ENCODE measurements at places on chromosomes 12 and 14. TPM values are rescaled to one million over a fixed set of nuclear protein-coding genes. Genes with fewer than 3 reads are reported as not detected.

The PPP1R36 gene
- 1.1 TPM for total RNA-seq

The OR4N5 gene
- total RNA-seq: not detected

The PZP gene
- not detected for total RNA-seq

The SMCO2 gene
- total RNA-seq: 0.14 TPM

The TSHR gene
- total RNA-seq: not detected

The TMEM132C gene
- not detected for total RNA-seq

The CLEC4E gene
- not detected for total RNA-seq

The PTPRO gene
- 1.3 TPM for total RNA-seq

The TPH2 gene
- total RNA-seq: not detected

Data from smooth muscle cell of bladder (primary cell).